Stimulated activated CD8-positive, alpha-beta memory T cell treated with anti-CD3 and anti-CD28 coated beads, Interleukin-15, amount 100 ng/mL, for 24 hours (primary cell): ENCODE measurements at places on chromosomes 3 and 15.

DNA sequence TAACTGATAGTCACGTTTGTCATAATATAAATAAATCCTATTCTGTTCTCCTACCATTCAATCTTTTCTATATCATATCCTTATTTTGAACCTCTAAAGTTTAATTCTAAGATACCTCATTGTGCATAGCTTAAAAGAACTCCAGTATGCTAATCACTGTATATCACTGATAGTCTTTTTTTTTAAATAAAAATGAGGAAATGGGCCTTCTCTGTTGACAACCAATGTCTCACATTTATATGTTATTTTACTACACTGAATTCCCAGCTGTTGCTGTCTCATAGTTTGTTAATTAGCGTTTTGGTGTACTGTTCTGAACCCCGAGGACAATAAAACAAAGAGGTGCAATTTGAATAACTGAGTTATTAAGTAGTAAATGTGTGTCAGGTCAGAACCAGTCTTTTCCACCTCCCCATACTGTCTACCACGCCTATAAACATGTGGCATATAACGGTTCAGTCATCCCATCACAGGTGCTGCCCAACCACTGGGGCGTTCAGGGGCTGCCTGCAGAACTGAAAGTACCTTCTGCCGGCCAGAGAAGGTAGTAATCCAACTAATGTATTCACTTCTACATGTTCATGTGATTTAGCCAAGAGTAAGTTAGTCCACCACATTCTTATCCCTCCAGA is 14.9 kb downstream of the CBLB start:
- DNase-seq, result no peak

DNA sequence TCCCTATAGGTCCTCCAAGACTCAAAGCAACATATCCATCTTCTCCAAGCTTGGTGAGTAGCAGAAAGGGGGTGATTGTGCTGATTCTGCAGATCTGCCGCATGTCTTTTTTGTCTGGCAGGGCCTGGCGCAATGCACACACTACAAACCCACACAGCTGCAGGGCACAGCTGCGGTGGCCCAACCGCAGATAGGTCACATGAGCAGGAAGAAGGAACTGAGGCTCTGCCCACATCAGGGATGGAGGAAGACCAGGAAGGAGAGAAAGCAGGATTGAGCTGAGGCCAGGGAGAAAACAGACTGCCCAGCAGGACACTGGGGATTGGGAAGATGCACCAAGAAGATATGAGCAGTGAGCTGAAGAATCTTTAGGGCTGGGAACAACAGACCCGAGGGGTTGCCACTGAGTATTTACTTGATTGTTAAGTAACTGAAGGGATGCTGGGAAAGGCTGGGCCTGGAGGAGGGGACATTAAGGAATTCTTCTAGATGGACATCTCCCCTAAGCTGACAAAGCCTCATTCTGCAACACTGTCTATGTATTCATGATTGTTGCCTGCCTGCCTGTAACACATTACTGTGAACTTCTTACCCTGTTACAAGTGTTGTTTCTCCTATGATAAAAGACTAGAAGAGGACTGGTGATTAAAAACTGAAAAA is 126.7 kb downstream of the MYLK start:
- no peak for DNase-seq

- no peak for DNase-seq
Observed at GRCh38 chr3:195844671-195845218, 33.0 kb upstream of the MUC4 start.

- DNase-seq, result no peak
Observed at GRCh38 chr3:64865839-64866570, 178.2 kb upstream of the ADAMTS9 start.

DNA sequence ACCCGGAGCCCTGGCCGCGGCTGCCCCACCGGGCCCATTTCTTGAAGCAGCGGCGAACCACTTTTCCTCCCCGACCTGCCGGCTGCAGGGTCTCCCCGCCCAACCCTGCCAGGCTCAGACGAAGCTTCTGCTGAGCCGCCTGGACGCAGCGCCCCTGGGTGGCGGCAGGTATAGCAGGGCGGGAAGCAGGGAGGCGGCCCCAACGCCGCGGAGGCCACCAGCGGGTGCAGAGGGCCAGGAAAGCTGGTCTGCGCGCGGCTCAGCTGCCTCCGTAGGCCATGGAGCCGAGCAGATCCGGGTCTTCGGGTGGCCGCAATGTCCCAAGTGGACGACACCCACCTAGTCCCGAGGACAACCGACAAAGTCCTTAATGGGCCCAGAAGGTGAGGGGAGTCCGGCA is 21.9 kb upstream of the SRPRB start:
- DNase-seq, result no peak

DNA sequence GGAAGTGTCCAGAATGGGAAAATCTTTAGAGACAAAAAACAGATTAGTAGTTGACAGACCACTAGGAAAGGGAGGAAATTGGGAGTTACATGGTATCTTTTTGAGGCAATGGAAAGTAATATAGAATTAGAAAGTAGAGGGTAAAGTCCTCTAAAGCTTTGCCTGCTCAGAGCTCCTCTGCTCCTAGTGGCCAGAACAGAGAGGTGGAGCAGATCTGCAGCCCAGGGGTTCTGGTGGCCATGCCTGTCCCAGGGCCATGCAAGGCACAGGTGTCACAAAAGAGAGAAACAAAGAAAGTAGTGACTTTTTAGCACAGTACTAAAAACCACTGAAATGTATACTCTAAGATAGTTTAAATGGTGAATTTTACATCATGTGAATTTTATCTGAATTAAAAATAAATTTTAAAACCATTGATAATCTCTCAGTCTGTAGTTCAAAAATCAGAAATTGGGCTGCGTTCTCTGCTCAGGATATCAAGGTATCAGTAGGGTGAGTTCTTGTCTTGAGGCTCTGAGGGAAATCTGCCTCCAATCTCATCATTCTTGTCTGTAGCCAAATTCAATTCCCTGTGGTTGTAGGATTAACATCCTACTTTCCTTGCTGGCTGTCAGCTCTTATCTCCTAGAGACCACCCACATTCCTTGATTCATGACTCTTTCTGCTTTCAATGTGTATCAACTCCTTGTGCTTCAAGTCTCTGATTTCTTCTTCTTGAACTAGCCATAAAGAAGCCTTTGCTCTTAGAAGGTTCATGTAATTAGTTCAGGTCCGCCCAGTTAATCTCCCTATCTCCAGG is 23.6 kb downstream of the PYGO1 start:
- no peak for DNase-seq

GRCh38 chr3:157087780-157088600 is 72.0 kb downstream of the CCNL1 start:
- no peak for DNase-seq

DNA sequence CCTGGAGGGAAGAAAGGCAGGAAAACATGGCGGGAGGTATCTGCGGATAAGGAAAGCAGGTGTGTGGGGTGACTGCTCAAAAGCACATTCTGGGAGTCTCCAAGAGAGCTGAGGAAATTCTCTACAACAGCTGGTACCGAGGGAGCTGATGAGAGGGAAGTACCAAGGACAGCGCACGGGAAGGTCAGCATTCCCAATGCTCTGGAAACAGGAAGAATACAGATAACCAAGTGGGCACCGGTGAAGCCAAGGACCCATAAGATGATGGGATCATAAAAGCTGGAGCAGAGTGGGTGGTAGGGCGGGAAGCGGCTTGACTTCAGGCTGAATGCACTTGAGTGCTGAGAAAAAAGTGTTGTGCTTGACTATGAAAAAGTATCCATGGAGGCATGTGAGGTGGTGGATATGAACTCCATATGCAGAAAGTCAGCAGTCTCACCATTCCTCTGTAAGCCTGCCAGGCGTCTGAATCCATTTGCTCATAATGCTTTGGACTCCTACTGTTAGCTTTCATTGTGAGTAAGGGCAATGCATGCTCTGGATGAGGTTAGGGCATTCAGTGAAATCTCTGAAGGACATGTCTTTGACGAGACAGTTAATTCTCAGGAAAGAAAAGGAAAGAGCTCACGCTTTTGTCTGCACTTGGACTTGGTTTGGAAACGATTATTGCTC is 215.5 kb downstream of the NR1D2 start:
- DNase-seq, result no peak

DNA sequence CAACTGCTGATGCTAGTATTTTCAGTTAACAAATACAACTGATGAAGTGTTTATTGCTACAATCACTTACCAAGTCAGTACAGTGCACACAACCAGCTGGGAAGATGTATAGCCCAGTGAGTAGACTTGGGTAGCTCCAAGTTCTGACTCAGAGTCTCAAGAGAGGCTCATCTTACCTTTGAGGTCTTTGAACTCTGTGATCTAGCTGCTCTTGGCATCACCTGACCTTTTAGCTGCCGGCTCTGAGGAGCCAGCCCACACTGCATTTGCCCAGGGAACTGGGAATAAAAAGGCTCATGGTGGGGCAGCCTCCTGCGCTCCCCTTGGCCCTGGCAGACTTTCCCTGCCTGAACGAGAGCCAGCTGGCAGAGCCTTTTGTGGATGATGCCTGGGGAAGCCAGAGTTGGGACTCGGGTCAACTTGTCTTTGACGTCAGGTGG is 82.6 kb downstream of the CEMIP start:
- DNase-seq, result no peak

GRCh38 chr15:101723171-101723873 is 951 bp downstream of the TARS3 start:
- DNase-seq, result no peak

DNA sequence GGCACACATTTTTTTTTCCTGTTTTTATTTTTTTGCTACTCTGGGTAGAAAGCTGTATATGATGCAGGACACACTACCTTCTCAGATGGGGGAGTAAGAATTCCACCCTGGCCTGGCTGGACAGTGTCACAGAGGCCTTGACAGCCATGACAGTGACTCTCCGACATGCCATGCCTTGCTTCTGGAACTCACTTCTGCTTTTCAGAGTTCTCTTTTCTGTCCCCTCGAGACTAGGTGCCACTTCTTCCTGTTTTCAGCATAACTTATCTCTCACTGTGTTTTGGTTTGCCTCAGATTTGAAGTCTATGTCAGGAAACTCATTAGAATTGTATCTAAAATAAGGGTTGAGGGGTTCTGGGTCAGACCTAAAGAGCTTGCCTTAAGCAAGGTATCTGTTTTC is 69.1 kb upstream of the SEC13 start:
- DNase-seq, result no peak

DNA sequence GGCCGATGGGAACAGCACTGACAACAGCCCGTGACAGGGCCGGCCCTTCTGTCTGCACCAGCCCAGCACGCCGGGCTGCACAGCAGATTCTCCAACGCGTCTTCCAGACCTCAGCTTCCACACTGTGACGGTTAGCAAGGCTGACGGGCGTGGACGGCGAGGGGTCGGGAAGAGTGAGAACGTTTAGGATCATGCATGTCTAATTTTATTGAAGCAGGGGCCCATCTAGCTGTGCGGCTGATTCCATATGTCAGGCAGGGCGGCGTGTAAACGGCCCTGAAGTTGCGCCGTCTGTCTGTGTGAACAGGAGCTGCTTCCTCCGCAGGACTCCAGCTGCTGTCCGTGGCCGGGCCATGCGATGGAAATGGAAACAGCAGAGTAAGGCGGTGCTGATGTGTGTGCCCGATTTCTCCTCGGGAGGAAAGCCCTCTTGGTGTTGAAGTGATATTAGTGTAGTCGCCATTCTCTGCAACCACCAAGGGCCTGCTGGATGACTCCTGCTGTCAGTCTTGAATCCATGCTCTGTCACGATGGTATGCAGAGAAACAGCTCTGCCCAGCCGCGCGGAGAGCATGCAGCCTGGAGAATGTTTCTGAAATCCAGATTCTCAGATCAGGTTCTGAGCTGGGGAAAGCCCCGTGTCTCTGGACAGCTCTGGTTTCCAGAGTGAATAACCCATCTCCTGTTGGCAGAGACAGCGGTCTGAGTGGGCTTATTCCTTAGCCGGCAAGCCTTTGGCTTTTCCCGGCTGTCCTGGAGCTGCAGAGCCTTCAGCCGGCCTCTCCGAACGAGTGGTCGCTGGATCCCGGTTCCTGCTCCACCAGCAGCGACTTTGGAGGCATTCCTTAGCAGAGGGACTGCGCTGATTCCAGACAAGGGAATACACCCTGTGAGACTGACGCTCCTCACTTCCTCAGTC is 158.1 kb upstream of the UBE3A start:
- DNase-seq, result no peak

GRCh38 chr15:57290187-57290586 is 86.1 kb upstream of the CGNL1 start:
- no peak for DNase-seq

DNA sequence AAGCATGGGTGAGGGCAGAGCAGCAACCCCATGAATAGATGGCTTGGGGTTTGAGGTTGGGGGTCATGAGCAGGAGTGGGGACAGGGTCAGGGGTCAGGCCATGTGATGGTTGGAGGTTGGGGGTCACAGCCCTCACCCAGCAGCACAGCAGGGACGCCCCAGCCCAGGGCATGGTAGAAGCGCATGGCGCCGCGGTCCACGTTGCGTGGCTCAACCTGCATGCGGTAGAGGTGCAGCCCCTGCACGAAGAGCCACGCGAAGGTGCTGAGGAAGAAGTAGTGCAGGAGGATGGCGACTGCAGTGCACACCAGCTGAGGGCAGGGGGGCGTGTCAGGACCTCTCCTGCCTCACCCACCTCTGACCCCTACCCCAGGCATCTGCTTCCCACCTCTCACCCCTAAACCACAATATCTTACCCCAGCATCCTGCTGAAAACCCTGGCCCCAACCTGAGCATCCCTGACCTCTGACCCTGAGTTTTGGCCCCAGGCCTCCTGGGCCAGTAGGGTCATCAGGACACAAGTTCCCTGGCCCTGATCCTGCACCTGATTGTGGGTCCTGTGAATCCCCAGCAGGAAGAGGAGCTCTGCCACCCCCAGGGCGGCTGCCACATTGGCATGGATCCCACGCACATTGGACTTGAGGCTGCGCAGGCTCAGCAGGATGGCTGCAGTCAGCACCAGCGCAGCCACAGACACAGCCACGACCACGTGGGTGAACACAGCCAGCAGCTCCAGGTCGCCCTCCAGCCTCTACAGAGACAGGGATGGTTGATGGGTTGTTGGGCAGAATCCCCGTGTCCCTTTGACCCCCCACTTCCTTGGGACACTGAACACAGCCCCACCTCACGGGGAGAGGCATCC is 9.9 kb upstream of the SLC26A6 start:
- no peak for DNase-seq

DNA sequence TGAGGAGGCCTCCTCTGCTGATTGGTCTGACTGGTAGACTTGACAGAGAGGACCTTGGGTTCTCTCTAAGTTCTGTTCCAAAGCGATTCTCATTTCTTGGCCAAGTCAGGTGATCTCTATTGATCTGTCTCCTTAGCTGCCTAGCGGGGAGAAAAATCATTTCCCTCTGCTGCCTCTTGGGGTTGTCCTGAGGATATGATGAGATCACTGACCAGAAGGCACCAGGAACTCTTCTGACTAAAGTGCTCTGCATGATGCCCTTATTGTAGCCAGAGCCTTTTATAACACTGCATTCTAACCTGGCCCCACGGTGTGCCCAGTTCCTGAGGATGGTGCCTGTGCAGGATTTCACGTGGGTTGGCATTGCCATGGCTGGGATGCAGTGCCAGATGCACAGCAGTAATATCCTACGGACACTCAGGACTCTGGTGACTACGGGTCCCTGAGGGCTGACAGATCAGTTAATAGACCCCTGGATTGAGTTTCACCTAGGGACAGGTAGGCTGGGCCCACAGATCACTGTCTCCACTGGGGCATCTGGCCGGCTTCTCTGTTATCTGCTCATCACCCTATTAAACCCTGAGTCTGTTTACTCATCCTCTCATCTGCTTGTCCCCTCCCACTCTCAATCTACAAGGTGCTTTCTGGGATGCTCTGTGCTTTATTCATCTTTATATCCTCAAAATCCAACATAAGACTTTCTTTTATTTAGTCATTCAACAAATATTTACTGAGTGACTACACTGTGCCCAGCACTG is 3.9 kb upstream of the HEG1 start:
- DNase-seq, result no peak
